Mesothelial cell of epicardium (in vitro differentiated cells): ENCODE measurements at places on chromosomes 7 and 10.

DNA sequence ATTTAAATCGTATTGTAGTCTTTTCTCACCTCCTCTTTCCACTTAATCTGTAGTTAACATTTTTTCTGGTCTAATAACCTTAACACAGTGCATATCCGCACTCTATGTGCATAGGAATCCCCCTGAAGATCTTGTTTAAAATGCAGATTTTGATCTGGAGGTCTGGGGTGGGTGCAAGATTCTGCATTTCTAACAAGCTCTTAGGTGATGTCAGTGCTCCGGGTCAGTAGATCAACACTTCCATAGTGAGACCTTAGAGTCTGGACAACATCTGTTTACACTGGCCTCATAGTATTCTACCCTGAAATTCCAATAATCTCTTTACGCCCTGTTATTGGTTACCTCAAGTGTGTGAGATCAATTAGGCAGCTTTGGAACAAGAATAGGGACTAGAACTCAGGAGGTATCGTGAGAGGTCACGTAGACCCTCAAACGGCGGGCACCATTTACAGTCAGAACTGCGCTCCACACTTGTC is 434 bp upstream of the PLEKHA8 start:
- no peak for DNase-seq

DNA sequence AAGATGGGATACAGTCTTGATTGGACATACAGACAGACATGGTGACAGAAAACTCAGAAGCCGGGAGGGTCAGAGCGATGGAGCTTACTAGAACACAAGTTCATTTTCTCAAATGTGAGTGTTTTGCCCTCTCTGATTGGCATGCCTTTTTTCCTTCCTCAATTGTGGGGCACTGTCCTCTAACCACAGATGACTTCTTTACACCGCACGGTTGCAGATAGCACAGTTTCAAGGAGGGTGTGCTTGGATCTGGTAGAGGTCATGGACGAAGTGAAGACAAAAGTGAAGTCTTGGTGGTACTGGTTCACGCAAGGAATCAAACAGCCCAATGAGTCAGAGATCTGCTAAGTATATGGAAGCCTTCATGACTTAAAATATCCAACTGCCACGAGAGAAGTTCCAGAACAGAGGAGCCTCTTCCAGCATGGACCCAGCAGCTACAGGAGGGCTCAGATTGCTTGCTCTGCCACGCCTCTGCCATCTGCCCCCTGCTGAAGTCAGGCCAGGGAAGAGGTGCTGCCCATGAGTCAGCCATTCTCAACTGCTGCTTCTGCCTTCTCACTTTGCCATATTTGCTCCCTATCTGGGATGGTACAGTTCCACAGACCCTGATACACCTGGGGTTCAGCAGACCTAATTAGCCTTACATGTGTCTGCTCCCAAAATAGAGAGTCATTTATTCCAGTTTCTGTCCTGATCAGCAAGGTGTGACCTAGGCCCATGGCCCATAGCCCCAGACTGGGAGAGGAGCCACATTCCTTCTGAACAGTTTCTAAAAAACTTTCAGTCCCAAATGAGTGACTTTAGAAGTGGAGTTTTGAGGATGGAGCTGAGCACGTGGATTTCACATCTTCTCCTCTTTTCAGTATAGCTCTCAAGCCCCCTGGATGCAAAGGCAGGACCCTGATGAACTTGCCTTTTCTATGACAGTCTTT is 413.8 kb downstream of the KCNMA1 start:
- no peak for DNase-seq

GRCh38 chr7:151924001-151924400 is 32.2 kb upstream of the GALNTL5 start:
- DNase-seq, result no peak

DNA sequence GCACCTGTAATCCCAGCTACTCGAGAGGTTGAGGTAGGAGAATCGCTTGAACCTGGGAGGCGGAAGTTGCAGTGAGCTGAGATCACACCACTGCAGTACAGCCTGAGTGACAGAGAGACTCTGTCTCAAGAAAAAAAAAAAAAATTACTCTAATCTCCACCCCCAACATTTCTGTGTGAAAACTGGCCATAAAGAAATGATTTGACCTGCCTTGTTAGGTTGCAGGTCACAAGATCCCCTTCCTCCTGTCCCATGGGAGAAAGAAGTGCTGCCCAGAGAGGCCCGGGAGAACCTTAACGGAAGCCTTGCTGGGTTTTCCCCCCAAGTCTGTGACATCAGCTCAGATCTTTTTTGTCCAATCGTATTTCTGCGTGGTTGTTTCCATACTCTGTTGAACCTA is 8.7 kb upstream of the CALHM1 start:
- no peak for DNase-seq

DNA sequence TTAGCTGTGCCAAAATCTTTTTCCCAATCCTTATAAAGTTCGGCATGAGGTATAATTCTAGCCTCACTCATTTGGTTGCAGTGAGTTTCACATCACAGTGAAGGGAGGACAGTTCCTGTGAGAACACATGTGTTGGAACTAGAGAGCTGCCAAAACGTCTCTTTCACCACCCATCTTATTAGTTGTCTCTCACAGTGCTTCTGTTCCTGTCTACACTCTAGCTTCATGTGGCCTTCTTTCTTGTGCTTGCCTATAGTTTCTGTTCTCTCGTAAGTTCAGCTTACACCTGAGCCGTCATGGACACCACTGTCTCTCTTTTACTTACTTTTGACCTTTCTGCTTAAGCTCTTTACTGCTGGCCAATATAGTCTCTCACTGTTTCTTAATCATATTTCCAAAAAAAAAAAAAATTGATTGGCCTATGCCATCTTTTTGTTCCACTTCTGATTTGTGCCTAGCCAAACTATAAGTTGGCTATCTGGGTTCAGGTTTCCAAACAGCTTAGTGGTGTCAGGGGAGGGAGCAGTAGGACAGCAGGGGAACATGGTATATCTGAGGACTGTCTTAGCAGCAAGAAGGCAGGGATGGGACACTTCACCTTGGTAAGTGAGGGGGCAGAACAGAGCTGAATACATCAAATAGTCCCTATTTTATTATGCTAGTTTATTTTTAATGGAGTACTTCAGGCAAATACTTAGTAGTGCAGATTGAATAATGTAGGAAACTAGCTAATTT is 38.0 kb downstream of the ZNRF2 start:
- DNase-seq, result no peak

- DNase-seq, result no peak
Measured at GRCh38 chr7:101681170-101682007, 52.3 kb upstream of the MYL10 start.

DNA sequence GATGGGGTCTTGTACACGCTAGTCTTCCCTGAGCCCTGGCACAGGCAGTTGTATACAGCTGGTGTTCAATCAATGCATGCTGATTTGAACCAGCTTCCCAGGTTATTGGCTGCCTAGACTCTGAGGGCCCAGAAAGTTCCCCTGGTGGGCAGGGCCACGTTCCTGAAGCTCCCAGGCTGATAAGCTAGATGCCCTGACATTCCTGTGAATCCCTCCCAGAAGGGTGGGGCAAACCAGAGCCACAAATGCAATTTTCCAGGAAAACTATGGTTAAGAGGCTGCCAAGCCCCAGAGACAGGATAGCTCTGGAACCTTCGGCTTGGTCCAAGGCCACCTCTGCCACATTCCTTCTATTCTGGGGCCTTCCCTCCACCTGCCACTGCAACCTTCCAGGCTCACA is 78.2 kb downstream of the FAM53B start:
- no peak for DNase-seq

DNA sequence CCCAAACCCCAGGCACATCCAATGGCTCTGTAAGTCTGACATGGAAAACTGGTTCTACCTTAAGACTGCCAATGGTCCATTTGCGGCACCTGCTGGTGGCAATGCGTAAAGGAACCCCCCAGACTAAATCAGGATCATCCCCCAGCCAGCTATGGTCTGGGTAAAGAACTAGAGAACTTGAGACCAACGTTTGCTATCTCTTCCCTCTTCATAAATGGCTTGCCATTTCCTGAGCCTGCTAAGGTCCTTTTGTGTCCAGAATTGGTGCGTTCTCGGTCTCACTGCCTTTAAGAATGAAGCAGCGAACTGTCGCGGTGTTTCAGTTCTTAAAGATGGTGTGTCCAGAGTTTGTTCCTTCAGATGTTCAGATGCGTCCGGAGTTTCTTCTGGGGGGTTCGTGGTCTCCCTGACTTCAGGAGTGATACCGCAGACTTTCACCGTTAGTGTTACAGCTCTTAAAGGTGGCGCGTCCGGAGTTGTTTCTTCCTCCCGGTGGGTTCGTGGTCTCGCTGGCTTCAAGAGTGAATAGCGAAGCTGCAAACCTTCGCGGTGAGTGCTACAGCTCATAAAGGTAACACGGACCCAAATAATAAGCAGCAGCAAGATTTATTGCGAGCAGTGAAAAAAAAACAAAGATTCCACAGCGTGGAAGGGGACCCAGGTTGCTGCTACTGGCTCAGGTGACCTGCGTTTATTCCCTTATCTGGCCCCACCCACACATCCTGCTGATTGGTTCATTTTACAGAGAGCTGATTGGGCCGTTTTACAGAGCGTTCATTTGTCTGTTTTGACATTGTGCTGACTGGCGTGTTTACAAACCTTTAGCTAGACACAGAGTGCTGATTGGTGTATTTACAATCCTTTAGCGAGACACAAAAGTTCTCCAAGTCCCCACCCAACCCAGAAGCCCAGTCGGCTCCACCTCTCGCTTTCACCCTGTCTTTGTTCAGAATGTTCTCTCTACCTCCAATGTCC is 95.4 kb downstream of the ELMO1 start:
- no peak for DNase-seq
